HT1080 (cell line): ENCODE measurements at places on chromosomes 2 and 18.
A peak's percentile ranks its signal among the peaks of the same experiment; 100 is the strongest.

DNA sequence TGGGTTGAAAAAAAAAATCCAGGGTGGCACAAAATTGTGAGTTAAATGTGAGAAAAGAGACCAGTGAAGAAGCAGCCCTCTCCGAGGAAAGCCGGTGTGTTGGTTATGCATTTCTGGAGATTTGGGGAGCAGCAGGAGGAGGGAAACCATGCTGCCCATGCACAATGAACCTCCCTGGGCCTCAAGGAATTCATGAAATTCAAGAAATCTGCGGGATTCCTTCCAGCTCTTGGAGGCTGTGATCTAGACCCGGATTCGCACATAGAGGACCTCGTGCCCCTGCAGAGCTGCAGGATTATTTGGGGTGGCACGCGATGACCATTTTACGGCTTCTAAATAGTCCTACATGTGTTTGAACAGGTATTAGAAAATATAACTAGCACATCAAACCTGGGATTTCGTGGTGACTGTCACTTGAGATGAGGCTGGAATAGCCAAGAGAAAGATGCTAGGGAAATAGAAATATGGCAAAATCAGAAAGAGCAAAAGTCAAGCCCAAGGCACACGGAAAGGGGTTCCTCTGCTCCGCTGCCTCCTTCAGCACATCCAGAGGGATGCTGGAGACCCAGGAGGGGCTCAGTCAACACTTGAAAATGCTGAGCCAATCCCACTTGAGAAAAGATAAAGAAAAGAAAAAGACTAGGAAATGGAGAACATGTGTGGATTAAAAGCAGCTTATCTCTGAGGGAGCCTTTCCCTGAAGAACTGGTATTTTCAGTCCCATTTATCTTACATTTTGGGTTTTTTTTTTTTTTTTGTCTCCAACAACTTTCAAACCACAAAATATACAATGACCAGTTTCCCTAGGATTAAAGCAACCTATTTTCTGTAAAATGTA is 22.0 kb downstream of the KCTD1 start:
- no peak for DNase-seq

DNA sequence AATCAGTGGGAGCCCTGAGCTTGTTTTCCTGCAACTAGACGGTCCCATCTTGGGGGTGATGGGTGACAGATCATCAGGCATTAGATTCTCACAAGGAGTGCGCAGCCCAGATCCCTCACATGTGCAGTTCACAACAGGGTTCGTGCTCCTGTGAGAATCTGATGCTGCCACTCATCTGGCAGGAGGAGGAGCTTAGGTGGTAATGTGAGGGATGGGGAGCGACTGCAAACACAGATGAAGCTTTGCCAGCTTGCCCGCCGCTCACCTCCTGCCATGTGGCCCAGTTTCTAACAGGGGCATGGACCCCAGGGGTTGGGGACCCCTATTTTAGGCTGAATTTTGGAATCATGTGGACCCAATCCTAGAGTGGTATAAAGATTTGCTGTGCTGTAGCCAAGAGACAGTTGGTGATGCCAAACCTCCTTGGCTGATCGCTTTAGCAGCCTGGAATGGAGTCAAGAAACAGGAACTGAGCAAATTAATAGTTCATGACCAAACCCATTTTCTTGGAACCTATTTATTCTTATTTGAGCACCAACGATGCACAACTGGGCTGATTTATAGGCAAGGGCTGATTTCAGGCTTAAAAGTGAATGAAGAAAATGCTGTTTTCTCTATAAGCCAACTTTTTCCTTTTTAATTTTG is 25.7 kb downstream of the LPIN1 start:
- DNase-seq, result no peak

DNA sequence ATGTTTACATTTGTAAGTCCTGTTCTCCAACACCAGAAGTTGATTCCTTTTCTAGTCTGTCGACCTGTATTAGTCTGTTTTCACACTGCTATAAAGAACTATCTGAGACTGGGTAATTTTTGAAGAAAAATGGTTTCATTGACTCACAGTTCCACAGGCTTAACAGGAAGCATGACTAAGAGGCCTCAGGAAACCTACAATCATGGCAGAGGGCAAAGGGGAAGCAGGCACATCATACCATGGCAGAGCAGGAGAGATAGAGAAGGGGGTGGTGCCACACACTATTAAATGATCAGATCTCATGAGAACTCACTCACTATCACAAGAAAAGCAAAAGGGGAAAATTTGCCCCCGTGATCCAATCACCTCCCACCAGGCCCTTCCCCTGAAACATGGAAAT is 112.8 kb upstream of the MAP3K20 start:
- peak; percentile 92 for DNase-seq

- DNase-seq, result no peak
Measured at GRCh38 chr2:75356865-75357264, 157.5 kb upstream of the TACR1 start.

GRCh38 chr2:189527812-189528592 is 52.6 kb downstream of the SLC40A1 start:
- DNase-seq, result no peak

GRCh38 chr2:119468154-119468955 is 36.7 kb downstream of the TMEM37 start:
- peak; percentile 18 for DNase-seq

DNA sequence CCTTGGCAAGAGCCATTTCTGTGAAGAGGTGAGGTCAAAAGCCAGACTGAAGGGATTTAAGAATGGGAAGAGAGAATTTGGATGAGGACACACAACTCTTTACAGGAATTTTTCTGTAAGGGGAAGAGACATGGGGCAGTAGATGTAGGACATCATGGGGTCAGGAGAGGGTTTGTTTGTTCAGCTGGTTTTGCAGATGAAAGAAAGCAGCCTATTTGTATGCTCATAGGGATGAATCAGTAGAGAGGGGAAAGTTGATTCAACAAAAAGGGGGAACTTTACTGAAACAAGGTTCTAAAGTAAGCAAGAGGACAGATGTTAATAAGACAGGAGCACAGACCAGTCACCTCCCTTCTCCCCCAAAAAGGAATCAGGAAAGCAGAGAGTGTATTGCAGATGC is 11.2 kb downstream of the SCG2 start:
- no peak for DNase-seq

DNA sequence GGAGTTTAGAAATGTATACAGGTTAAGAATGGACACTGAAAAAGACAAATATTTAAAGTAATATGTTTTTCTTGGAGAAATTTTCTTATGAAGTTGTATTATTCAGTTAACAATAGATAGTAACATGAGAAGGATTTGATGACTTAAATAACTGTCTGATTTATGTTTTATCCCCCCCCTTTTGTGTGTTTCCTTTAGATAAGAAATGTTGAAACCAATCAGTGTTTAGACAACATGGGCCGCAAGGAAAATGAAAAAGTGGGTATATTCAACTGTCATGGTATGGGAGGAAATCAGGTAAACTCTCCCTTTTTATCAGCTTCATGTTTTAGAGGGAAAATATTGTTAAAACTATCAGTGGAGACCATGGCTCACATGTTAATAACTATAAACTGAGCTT is 289.7 kb upstream of the KCNJ3 start:
- DNase-seq, result no peak

DNA sequence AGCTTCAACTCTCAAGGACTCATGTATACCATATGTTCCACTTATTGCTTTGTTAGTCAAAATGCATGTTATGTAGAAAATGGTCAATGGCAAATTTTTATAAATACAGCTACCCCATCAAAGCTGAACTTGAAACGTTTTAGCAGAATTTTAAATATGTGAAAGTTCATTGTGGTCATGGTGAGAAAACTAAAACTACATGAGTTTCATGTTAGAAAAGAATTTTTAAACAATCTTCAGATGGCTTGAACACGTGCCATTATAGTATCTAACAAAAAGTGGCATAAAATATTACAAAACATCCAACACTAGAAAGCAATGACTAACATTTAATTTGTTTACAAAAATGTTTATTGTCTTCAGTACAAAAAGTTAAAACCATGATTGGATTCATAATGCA is 246.0 kb upstream of the KCNJ3 start:
- no peak for DNase-seq

- DNase-seq, result no peak
Measured at GRCh38 chr2:240648650-240649275, 23.5 kb downstream of the GPR35 start.

DNA sequence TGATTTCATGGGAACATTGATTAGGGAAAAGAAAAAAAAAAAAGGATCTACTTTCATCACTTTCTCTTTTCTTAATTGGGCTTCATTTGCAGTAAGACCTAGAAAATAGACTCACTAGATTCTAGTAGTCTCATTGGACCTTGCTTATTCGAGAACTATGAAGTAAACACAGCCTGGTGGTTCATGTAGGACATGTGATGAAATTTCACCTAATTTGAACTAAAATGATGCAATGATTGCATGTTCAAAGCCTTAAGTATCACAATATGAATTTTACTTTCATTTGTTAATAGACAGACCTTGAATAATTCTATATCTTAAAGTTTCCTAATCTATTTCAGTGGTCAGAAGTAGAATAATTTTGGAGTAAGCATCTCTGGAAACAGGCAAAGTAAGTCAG is 688.9 kb upstream of the NRXN1 start:
- no peak for DNase-seq
